Vagina (tissue), 2 donors: ENCODE measurements at places on chromosomes 7 and 10. TPM values are rescaled to one million over a fixed set of nuclear protein-coding genes. Genes with fewer than 3 reads are reported as not detected.
A peak's percentile ranks its signal among the peaks of the same experiment; 100 is the strongest.

DNA sequence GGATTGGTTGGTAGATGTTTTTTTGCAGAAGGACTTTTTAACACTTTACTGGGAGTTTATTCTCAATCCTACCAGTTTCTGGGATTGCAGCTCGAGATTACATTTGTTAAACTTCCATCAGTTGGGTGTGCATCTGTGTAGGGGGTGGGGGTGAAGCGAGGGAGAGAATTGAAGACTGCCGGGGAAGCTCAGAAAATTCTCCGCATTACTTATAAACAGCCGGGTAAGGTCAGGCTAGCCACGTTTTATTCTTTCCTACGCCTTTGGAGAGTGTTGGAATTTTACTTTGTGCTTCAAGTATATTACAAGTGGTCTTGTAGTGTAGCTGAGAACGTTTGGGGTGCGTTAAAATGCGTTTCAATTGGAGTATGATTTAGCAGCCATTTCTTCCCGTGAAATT is 1.1 kb downstream of the PALS2 start:
- H3K4me1 ChIP-seq, result peaks cover 20% of the 10 kb centered on the region
- DNase-seq, result no peak
- H3K4me3 ChIP-seq, result peak overlapping the region; percentile 88
- peak overlapping the region; percentile 12 for H3K27ac ChIP-seq
- H3K36me3 ChIP-seq, result no peaks in the 10 kb centered on the region
- H3K27me3 ChIP-seq, result no peaks in the 10 kb centered on the region

GRCh38 chr10:106614293-106614692 is 550.2 kb downstream of the SORCS1 start:
- H3K4me1 ChIP-seq, result no peaks in the 10 kb centered on the region
- no peak overlapping the region for H3K4me3 ChIP-seq
- no peak for DNase-seq
- H3K36me3 ChIP-seq, result no peaks in the 10 kb centered on the region
- no peaks in the 10 kb centered on the region for H3K27me3 ChIP-seq

- no peaks in the 10 kb centered on the region for H3K27me3 ChIP-seq
- no peak overlapping the region for H3K4me3 ChIP-seq
- H3K27ac ChIP-seq, result no peak overlapping the region
- DNase-seq, result no peak
- no peaks in the 10 kb centered on the region for H3K36me3 ChIP-seq
- no peaks in the 10 kb centered on the region for H3K4me1 ChIP-seq
These were observed 112.8 kb downstream of the PTEN start for GRCh38 chr10:87976101-87976743.

GRCh38 chr7:38223306-38223705 is 45.3 kb downstream of the STARD3NL start:
- H3K4me3 ChIP-seq, result no peak overlapping the region
- H3K27ac ChIP-seq, result no peak overlapping the region
- no peaks in the 10 kb centered on the region for H3K4me1 ChIP-seq
- no peaks in the 10 kb centered on the region for H3K36me3 ChIP-seq
- no peak for DNase-seq
- H3K27me3 ChIP-seq, result no peaks in the 10 kb centered on the region

GRCh38 chr10:11080564-11080984 is 62.9 kb downstream of the CELF2 start:
- H3K36me3 ChIP-seq, result no peaks in the 10 kb centered on the region
- no peak overlapping the region for H3K27ac ChIP-seq
- H3K27me3 ChIP-seq, result no peaks in the 10 kb centered on the region
- no peak for DNase-seq
- H3K4me1 ChIP-seq, result no peaks in the 10 kb centered on the region

GRCh38 chr10:132710036-132710686 is 75.8 kb downstream of the NKX6-2 start:
- H3K27ac ChIP-seq, result no peak overlapping the region
- H3K36me3 ChIP-seq, result peaks cover 12% of the 10 kb centered on the region
- H3K27me3 ChIP-seq, result no peaks in the 10 kb centered on the region
- no peak overlapping the region for H3K4me3 ChIP-seq
- DNase-seq, result no peak

GRCh38 chr10:84957427-84957826 is 629.0 kb downstream of the CCSER2 start:
- no peak overlapping the region for H3K27ac ChIP-seq
- no peak for DNase-seq
- no peaks in the 10 kb centered on the region for H3K4me1 ChIP-seq
- H3K4me3 ChIP-seq, result no peak overlapping the region
- H3K27me3 ChIP-seq, result no peaks in the 10 kb centered on the region
- no peaks in the 10 kb centered on the region for H3K36me3 ChIP-seq

GRCh38 chr10:92697663-92698511 is 8.1 kb downstream of the HHEX start:
- peaks cover 3% of the 10 kb centered on the region for H3K27me3 ChIP-seq
- H3K27ac ChIP-seq, result no peak overlapping the region
- H3K36me3 ChIP-seq, result no peaks in the 10 kb centered on the region
- peaks cover 22% of the 10 kb centered on the region for H3K4me1 ChIP-seq

- H3K36me3 ChIP-seq, result no peaks in the 10 kb centered on the region
- H3K4me1 ChIP-seq, result peaks cover 8% of the 10 kb centered on the region
- no peaks in the 10 kb centered on the region for H3K27me3 ChIP-seq
- H3K4me3 ChIP-seq, result no peak overlapping the region
- no peak overlapping the region for H3K27ac ChIP-seq
- DNase-seq, result no peak
These were observed 134.6 kb downstream of the CHRM2 start for GRCh38 chr7:137003086-137003485.

GRCh38 chr7:104627516-104627915 is 299.1 kb downstream of the LHFPL3 start:
- no peak for DNase-seq
- no peaks in the 10 kb centered on the region for H3K36me3 ChIP-seq
- H3K27ac ChIP-seq, result no peak overlapping the region
- no peak overlapping the region for H3K4me3 ChIP-seq
- H3K27me3 ChIP-seq, result no peaks in the 10 kb centered on the region

DNA sequence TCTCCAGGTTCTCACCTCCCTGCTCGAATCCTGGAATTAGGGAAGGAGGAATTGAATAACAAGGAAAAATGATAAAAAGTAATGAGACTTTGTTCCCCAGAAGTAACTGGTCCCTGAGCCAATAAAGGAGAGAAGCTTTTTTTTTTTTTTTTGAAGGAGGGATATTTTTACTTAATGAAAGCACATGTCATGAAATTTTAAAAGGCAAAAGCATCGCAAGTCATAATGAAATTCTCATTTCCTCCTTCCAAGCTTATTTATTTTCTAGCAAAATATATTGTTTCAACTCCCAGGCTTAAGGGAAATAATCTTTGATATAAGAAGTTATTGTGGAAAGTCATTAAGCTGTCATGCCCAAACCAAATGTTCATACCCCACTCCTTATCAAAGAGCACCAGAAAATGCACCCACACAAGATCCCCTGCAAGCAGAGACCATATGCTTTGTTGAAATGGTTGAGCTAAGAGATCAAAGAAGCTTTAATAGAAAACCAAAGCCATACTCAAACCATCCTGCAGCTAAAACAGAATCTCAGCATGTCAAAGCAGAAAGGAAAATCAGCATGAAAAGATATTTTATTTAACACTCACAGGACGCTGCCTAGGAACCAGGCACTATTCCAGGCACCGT is 16.7 kb upstream of the ABCC2 start:
- H3K4me3 ChIP-seq, result no peak overlapping the region
- H3K27ac ChIP-seq, result no peak overlapping the region
- no peaks in the 10 kb centered on the region for H3K4me1 ChIP-seq
- no peaks in the 10 kb centered on the region for H3K36me3 ChIP-seq
- H3K27me3 ChIP-seq, result no peaks in the 10 kb centered on the region
- no peak for DNase-seq

- H3K36me3 ChIP-seq, result no peaks in the 10 kb centered on the region
- no peak for DNase-seq
- no peak overlapping the region for H3K4me3 ChIP-seq
- no peaks in the 10 kb centered on the region for H3K4me1 ChIP-seq
- H3K27ac ChIP-seq, result no peak overlapping the region
These were observed 1.9 kb downstream of the AKR1C3 start for GRCh38 chr10:5096108-5096507.

- no peaks in the 10 kb centered on the region for H3K27me3 ChIP-seq
- H3K4me3 ChIP-seq, result no peak overlapping the region
- no peaks in the 10 kb centered on the region for H3K36me3 ChIP-seq
- H3K4me1 ChIP-seq, result peaks cover 13% of the 10 kb centered on the region
- H3K27ac ChIP-seq, result no peak overlapping the region
These were observed 58.1 kb upstream of the LBX1 start for GRCh38 chr10:101287183-101287996.

- H3K36me3 ChIP-seq, result no peaks in the 10 kb centered on the region
- no peaks in the 10 kb centered on the region for H3K27me3 ChIP-seq
- DNase-seq, result no peak
- H3K4me1 ChIP-seq, result no peaks in the 10 kb centered on the region
- H3K27ac ChIP-seq, result no peak overlapping the region
These were observed 76.4 kb upstream of the IKZF1 start for GRCh38 chr7:50228148-50228547.

GRCh38 chr10:110311357-110311949 is 6.7 kb upstream of the SMNDC1 start:
- H3K36me3 ChIP-seq, result no peaks in the 10 kb centered on the region
- H3K27me3 ChIP-seq, result no peaks in the 10 kb centered on the region
- no peak for DNase-seq

- H3K27ac ChIP-seq, result peak overlapping the region; percentile 84
- no peak for DNase-seq
These were observed 441 bp downstream of the FBH1 start for GRCh38 chr10:5890452-5890915.

DNA sequence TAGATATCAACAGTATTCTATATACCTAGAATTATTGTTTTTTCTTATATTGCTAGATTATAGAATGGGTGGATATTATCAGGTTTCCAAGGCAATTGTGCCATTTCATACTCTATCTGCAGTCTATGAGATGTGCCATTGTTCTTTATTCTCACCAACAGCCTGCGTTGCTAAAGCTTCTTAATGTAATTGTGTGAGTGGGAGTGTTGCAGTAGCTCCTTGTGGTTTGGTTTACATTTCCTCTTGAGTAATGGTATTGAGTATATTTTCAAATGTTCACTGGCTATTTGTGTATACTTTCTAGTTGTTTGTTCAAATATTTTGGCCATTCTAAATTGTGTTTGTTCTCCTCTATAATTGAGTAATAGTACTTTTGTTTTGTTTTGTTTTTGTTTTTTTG is 199.2 kb downstream of the TFEC start:
- H3K36me3 ChIP-seq, result no peaks in the 10 kb centered on the region
- no peaks in the 10 kb centered on the region for H3K4me1 ChIP-seq
- no peak overlapping the region for H3K4me3 ChIP-seq

DNA sequence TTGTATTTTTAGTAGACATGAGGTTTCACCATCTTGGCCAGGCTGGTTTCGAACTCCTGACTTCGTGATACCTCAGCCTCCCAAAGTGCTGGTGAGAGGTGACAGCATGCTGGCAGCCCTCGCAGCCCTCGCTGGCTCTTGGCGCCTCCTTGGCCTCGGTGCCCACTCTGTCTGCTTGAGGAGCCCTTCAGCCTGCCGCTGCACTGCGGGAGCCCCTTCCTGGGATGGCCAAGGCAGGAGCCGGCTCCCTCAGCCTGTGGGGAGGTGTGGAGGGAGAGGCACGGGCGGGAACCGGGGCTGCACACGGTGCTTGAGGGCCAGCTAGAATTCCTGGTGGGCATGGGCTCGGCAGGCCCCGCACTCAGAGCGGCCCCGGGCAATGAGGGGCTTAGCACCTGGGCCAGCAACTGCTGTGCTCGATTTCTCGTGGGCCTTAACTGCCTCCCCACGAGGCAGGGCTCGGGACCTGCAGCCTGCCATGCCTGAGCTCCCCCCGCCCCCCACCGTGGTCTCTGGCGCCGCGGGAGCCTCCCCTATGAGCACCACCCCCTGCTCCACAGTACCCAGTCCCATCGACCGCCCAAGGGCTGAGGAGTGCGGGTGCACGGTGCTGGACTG is 96.5 kb upstream of the RHOBTB1 start:
- no peaks in the 10 kb centered on the region for H3K4me1 ChIP-seq
- H3K27ac ChIP-seq, result no peak overlapping the region
- H3K27me3 ChIP-seq, result no peaks in the 10 kb centered on the region
- H3K36me3 ChIP-seq, result no peaks in the 10 kb centered on the region
- H3K4me3 ChIP-seq, result no peak overlapping the region
- no peak for DNase-seq

DNA sequence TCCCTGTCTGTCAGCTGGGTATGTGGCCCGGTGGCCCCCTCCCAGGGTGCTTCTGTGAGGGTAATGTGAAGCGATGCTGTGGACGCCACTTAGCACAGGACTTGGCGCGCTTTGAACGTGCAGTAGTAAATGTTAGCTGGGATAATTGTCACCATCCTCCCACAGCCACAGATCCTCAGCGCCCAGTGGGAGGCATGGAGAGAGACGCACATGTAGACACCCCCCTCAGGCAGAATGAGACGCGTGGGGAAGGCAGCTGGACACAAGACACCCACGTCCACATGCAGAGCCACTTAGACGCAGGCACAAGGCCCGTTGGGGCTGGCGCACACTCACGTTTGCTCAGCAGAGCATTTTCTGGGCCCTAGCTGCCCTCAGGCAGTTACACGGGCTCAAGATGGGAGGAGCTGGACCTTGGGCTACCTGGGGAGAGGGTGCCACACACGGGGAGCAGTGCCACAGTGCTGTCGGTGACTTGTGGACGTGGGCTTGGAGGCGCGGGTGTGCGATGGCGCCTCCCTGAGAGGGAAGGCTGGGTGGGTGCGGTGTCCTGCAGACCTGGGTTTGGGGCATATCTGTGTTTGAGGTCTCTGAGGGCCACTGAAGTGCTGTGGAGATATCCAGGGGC is 26.4 kb downstream of the ADCYAP1R1 start:
- H3K4me1 ChIP-seq, result peaks cover 27% of the 10 kb centered on the region
- H3K4me3 ChIP-seq, result no peak overlapping the region
- H3K27ac ChIP-seq, result no peak overlapping the region
- H3K27me3 ChIP-seq, result no peaks in the 10 kb centered on the region

GRCh38 chr7:117731455-117731854 is 141.8 kb downstream of the CTTNBP2 start:
- no peaks in the 10 kb centered on the region for H3K27me3 ChIP-seq
- H3K36me3 ChIP-seq, result peaks cover 18% of the 10 kb centered on the region
- no peak overlapping the region for H3K27ac ChIP-seq
- DNase-seq, result no peak

The COBL gene
- total RNA-seq, result 9.3 TPM

The HOXA13 gene
- total RNA-seq, result 14.5 TPM

The POLR2J gene
- 20.1 TPM for total RNA-seq

The DKK1 gene
- 14.0 TPM for total RNA-seq

The FAM237B gene
- not detected for total RNA-seq

The SSC4D gene
- not detected for total RNA-seq

The RBM28 gene
- 20.9 TPM for total RNA-seq

The GRM8 gene
- total RNA-seq, result not detected

The TAS2R5 gene
- total RNA-seq, result 6.1 TPM

The NKX6-2 gene
- 0.49 TPM for total RNA-seq

The SAP25 gene
- total RNA-seq, result 2.9 TPM
